Skeletal muscle tissue (tissue), 5 donors: ENCODE measurements at places on chromosomes 5 and 9. TPM values are rescaled to one million over a fixed set of nuclear protein-coding genes. Genes with fewer than 3 reads are reported as not detected.

CDC20B gene
- total RNA-seq: not detected

NR5A1 gene
- total RNA-seq: not detected

FCN1 gene
- 5.2 TPM for total RNA-seq

RGS7BP gene
- total RNA-seq: 1.6 TPM

ADAMTS12 gene
- total RNA-seq: 19.3 TPM

TRIM7 gene
- total RNA-seq: 9.9 TPM

DHFR gene
- total RNA-seq: 13.0 TPM

STK32A gene
- total RNA-seq: 1.0 TPM

NADK2 gene
- 27.1 TPM for total RNA-seq

GABRA1 gene
- total RNA-seq: not detected

SLC6A19 gene
- under 0.01 TPM for total RNA-seq

F2RL2 gene
- under 0.01 TPM for total RNA-seq

SHC3 gene
- 0.52 TPM for total RNA-seq

FRRS1L gene
- 1.0 TPM for total RNA-seq

MAPK9 gene
- total RNA-seq: 31.3 TPM

TAF1L gene
- total RNA-seq: not detected

TPPP gene
- 3.7 TPM for total RNA-seq

CDH9 gene
- total RNA-seq: not detected

PTPRD gene
- 75.7 TPM for total RNA-seq

PLAC8L1 gene
- total RNA-seq: not detected

SOWAHA gene
- total RNA-seq: under 0.01 TPM

SOHLH1 gene
- total RNA-seq: under 0.01 TPM
